ENCODE measurements at places on chromosomes 7 and 10. TPM values are rescaled to one million over a fixed set of nuclear protein-coding genes. Genes with fewer than 3 reads are reported as not detected.

GRCh38 chr7:54189330-54189729 is 352.8 kb upstream of the VSTM2A start:
- H3K27me3 ChIP-seq = no peaks in the 10 kb centered on the region
- no peak for DNase-seq
- no peak overlapping the region for H3K27ac ChIP-seq
- H3K4me1 ChIP-seq = no peaks in the 10 kb centered on the region

GRCh38 chr10:80289451-80290287 is at the start of gene MAT1A:
MAT1A (minus strand) TSS chr10:80289658; CDS start chr10:80289423, 235 bp downstream.
- no peak for DNase-seq
- no peak within 1 kb of the TSS for H3K27ac ChIP-seq
- H3K36me3 ChIP-seq = no peaks in the 10 kb centered on the region
- no peaks in the 10 kb centered on the region for H3K4me1 ChIP-seq
- peaks cover 30% of the 10 kb centered on the region for H3K27me3 ChIP-seq

DNA sequence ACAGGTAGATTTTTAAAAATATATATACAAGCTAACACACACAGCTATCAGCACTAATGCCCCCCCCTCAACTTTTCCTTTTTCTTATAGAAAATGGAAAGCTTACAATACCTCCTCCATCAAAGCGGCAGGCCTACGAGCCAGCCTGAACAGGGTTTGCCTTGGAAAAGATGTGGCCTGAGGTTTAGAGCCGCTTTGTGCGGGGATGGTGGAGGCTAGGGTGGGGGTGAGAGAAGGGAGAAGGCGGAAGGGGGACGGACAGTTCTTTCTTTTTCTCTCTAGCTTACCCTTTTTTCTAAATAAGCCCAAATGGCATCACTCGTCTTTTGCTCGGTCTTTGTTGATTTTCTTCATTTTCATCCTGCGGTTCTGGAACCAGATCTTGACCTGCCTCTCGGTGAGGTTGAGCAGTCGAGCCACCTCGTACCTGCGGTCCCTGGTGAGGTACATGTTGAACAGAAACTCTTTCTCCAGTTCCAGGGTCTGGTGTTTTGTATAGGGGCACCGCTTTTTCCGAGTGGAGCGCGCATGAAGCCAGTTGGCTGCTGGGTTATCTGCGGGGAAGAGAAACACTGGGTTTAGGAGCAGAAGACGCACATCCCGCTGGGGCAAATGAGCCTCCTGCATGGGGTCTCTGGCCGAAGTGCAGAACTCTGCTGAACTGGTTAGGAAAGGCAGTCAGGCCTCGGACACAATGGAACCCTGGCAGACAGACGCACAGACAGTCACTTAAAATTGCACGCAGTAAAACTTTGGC is 1.9 kb downstream of the HOXA9 start:
- no peak for DNase-seq
- no peak overlapping the region for H3K27ac ChIP-seq
- H3K4me1 ChIP-seq = peaks cover 36% of the 10 kb centered on the region
- H3K4me3 ChIP-seq = no peak overlapping the region
- H3K27me3 ChIP-seq = peaks cover 77% of the 10 kb centered on the region
- H3K36me3 ChIP-seq = no peaks in the 10 kb centered on the region

DNA sequence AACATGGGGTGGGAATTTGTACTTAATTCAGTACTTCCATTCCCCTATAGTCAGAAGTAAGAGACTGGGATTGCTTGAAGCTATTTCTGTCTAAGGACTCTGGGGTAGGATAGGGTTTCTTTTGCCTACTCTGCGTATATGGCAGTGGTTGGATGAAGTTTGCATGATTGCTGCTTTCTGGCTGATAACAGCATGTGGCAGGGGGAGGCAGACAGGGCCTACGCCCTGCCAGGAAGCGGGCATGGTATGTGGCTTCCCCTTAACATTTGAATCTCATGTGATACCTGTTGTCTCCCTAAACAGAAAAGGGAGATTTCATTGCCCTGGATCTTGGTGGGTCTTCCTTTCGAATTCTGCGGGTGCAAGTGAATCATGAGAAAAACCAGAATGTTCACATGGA is 57.1 kb downstream of the TACR2 start:
- DNase-seq = no peak
- H3K4me1 ChIP-seq = peaks cover 51% of the 10 kb centered on the region
- H3K27me3 ChIP-seq = no peaks in the 10 kb centered on the region

- H3K36me3 ChIP-seq = no peaks in the 10 kb centered on the region
- no peak for DNase-seq
- peak overlapping the region; percentile 84 for H3K4me3 ChIP-seq
- peaks cover 25% of the 10 kb centered on the region for H3K4me1 ChIP-seq
- H3K27me3 ChIP-seq = peaks cover 18% of the 10 kb centered on the region
These were observed 20.0 kb upstream of the SMO start for GRCh38 chr7:129168231-129169021.

- DNase-seq = no peak
- peaks cover 42% of the 10 kb centered on the region for H3K27me3 ChIP-seq
- H3K27ac ChIP-seq = no peak overlapping the region
- H3K36me3 ChIP-seq = no peaks in the 10 kb centered on the region
- H3K4me3 ChIP-seq = no peak overlapping the region
These were observed 463 bp upstream of the LRRTM3 start for GRCh38 chr10:66925373-66925772.

DNA sequence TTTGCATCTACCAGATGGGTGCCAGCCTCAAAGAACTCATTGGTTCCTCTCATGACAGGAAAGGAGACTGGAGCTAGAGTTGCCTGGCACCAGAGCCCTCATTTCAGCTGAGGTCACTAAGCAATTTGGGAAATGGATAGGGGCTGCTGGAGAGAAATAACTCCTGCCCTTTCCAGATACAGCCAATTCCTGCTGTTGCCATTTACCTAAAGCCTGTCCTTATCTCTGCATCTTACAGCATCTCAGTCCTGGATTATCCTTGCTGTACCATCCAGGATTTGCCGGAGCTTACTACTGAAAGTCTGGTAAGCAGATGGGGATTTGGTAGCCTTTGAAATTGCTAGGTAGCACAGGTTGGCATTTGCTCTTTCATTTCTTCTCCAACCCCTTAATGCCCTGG is 31.9 kb upstream of the SMKR1 start:
- H3K27me3 ChIP-seq = no peaks in the 10 kb centered on the region
- H3K4me3 ChIP-seq = no peak overlapping the region
- H3K4me1 ChIP-seq = peaks cover 19% of the 10 kb centered on the region
- no peak for DNase-seq

GRCh38 chr10:43214071-43214955 is 52.6 kb downstream of the RASGEF1A start:
- no peaks in the 10 kb centered on the region for H3K36me3 ChIP-seq
- no peak overlapping the region for H3K4me3 ChIP-seq
- no peak for DNase-seq
- H3K4me1 ChIP-seq = no peaks in the 10 kb centered on the region
- H3K27me3 ChIP-seq = no peaks in the 10 kb centered on the region

DNA sequence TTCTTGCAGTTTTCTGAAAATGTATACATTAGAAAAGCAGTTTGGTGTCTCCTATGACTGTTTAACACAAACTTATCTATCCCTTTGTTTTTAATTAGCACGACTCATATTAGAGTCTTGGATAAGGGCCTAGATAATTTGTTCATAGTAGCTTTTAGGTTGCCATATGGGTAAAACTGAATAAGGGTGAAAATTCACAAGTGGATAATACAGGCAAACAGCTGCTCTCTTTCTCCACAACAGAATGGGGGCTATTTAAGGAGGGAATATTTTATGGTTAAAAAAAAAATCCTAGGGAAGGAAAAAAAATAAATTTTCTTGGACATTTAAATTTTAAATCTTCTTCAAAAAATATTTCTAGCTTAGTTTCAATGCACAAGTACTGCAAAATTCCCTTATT is 1416.1 kb downstream of the GATA3 start:
- H3K27ac ChIP-seq = no peak overlapping the region
- H3K4me3 ChIP-seq = no peak overlapping the region
- H3K4me1 ChIP-seq = no peaks in the 10 kb centered on the region
- H3K36me3 ChIP-seq = no peaks in the 10 kb centered on the region
- peaks cover 8% of the 10 kb centered on the region for H3K27me3 ChIP-seq

GRCh38 chr10:86727470-86727869 is 28.9 kb upstream of the BMPR1A start:
- no peaks in the 10 kb centered on the region for H3K4me1 ChIP-seq
- H3K36me3 ChIP-seq = no peaks in the 10 kb centered on the region
- H3K27me3 ChIP-seq = no peaks in the 10 kb centered on the region
- no peak overlapping the region for H3K27ac ChIP-seq
- no peak for DNase-seq

GRCh38 chr7:79949778-79950177 is 184.9 kb upstream of the GNAI1 start:
- no peaks in the 10 kb centered on the region for H3K27me3 ChIP-seq
- DNase-seq = no peak
- H3K36me3 ChIP-seq = peaks cover 3% of the 10 kb centered on the region

DNA sequence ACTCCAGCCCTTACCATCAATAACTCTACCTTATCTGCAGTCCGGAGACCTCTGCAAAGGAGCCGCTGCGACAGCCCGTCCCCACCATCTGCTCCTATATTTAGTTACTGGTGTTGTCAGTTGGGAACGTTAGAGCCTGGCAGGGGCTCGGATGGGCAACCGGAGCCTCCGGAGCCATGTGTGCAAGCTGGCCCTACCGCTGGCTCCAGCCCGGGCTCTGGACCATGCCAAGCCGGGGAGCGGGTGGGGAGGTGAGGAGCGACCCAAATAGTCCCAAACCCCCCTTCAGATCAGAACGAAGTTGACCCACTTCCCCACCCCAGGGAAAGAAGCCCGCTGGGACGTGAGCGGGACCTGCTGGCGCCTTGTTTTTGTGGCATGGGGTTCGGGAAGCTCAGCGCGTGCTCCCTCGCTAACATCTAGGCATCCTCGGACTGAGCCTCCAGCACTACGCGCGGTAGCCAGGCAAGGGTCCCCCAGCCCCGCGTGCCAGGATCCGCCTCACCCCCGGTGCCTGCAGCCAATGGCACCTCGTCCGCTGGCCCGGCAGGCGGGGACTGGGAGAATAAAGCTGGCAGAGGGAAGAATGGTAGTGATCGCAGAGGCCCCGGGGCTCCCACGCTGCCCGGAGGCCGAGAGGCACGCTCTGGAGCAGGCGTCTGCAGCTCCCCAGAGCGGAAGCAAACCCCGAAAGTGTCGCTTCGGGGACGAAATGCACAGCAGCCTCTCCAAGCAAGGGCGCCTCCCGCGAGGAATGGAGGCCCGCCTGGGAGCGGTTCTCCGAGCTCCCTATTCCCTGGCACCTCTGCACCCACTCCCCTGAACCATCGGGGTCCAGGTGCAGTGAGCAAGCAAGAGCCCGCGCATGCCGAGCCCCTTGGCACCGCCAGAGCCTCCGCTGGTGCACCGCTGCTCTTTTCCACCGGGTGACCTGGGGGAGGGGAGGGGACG is 679 bp downstream of the LRRC20 start:
- H3K4me1 ChIP-seq = peaks cover 27% of the 10 kb centered on the region
- H3K36me3 ChIP-seq = no peaks in the 10 kb centered on the region
- H3K27me3 ChIP-seq = peaks cover 5% of the 10 kb centered on the region
- H3K4me3 ChIP-seq = peak overlapping the region; percentile 88
- H3K27ac ChIP-seq = no peak overlapping the region

- no peaks in the 10 kb centered on the region for H3K36me3 ChIP-seq
- H3K27ac ChIP-seq = no peak overlapping the region
- no peak for DNase-seq
- no peak overlapping the region for H3K4me3 ChIP-seq
These were observed 81.4 kb upstream of the LRGUK start for GRCh38 chr7:134045716-134046115.

DNA sequence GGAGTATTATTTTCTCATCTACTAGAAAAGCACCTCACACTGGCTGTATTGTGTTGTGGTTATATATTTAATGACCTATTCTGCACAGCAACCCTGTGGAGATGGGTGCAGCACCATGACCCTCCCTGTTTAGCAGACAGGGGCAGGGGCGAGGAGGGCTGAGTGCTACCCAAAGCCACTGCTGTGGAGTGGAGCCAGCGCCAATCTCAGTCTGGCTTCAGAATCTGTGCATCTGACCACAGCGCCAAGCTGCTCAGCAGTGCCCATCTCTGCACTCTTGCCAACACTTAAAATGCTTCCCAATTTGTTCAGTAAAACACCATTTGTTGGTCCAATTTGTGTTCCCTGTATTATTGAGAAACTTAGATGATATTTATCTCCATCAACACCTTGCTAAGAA is 239.1 kb downstream of the ZMYND11 start:
- no peak overlapping the region for H3K4me3 ChIP-seq
- no peak for DNase-seq
- H3K36me3 ChIP-seq = peaks cover 3% of the 10 kb centered on the region
- H3K27me3 ChIP-seq = no peaks in the 10 kb centered on the region
- no peak overlapping the region for H3K27ac ChIP-seq
- no peaks in the 10 kb centered on the region for H3K4me1 ChIP-seq

DNA sequence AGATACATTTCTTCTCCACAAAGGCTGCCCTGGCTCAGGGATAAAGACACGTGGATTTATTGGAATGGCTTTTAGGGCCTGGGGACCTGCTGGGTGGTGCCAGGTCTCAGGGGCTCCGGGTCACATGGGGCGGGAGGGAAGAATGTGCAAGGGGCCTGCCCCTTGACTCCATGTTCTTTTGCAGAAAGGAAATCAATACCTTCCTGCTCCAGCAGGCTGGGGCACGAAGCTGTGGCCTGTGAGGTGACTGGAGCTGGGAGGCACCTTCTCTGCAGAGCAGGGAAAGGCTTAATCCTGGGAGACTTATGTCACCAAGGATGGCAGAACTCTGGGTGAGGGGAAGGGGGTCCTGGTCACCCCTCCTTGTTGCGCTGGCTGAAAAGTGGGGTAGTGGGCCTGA is 42.3 kb upstream of the GNA12 start:
- no peak overlapping the region for H3K27ac ChIP-seq
- no peaks in the 10 kb centered on the region for H3K36me3 ChIP-seq
- H3K4me3 ChIP-seq = no peak overlapping the region
- H3K27me3 ChIP-seq = no peaks in the 10 kb centered on the region
- H3K4me1 ChIP-seq = peaks cover 11% of the 10 kb centered on the region
- no peak for DNase-seq

NOBOX gene
- total RNA-seq = not detected

C10orf53 gene
- total RNA-seq = not detected

CALD1 gene
- total RNA-seq = 20.0 TPM

VWDE gene
- total RNA-seq = 2.7 TPM

SPDYE2 gene
- not detected for total RNA-seq

PNLIPRP3 gene
- not detected for total RNA-seq

RALA gene
- 38.4 TPM for total RNA-seq
